ENCODE measurements at places on chromosomes 12 and 14. TPM values are rescaled to one million over a fixed set of nuclear protein-coding genes. Genes with fewer than 3 reads are reported as not detected.

DNA sequence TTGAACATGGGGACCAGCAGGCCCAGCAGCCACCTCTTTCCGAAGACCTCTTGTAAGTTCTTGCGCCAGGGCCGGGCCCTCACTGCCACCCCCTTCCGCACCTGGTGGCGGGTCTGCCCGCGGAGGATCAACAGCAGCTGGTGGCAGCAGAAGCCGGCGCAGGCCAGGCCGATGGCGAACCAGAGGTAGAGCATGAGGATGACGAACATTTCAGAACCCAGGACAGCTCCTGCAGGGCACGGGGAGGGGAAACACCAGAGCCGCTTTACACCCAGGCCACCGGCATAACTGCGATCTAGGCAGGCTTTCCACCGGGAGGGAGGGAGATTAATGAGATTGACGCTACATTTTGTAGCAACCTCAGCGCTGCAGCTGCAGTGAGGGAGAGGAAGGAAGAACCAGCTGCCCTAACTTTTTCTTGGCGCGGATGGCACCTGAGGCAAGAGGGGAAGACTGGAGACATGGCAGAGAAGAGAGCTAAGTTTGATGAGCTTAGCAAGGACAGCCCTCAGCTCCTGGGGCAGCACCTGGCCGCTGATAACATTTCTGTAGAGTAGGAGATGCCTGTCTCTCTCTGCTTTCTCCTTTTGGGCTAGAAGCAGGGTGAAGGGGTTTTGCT, 7.8 kb downstream of the ZDHHC22 start:
- no peak overlapping the region for H3K4me3 ChIP-seq
- peaks cover 32% of the 10 kb centered on the region for H3K27me3 ChIP-seq
- DNase-seq = peak; percentile 97
- no peaks in the 10 kb centered on the region for H3K4me1 ChIP-seq

DNA sequence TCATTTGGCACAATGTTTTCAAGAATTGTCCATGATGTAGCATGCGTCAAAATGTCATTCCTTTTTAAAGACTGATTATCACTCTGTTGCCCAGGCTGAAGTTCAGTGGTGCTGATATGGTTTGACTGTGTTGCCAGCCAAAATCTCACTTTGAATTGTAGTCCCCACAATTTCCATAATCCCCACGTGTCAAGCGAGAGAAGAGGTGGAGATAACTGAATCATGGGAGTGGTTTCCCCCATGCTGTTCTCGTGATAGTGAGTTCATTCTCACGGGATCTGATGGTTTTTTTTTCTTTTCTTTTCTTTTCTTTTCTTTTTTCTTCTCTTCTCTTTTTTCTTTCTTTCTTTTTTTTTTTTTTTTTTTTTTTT, 21.8 kb upstream of the LRRK2 start:
- H3K27me3 ChIP-seq = no peaks in the 10 kb centered on the region
- H3K27ac ChIP-seq = no peak overlapping the region
- no peak for DNase-seq
- no peaks in the 10 kb centered on the region for H3K4me1 ChIP-seq
- H3K36me3 ChIP-seq = no peaks in the 10 kb centered on the region
- H3K4me3 ChIP-seq = no peak overlapping the region

- no peak overlapping the region for H3K27ac ChIP-seq
- peaks cover 17% of the 10 kb centered on the region for H3K4me1 ChIP-seq
- peak; percentile 85 for DNase-seq
- no peak overlapping the region for H3K4me3 ChIP-seq
- H3K36me3 ChIP-seq = no peaks in the 10 kb centered on the region
These were observed 4.8 kb downstream of the HIP1R start for GRCh38 chr12:122839907-122840554.

GRCh38 chr12:3316776-3317480, 174.1 kb upstream of the PRMT8 start:
- DNase-seq = peak; percentile 85
- H3K4me1 ChIP-seq = peaks cover 10% of the 10 kb centered on the region
- H3K27ac ChIP-seq = no peak overlapping the region
- H3K36me3 ChIP-seq = no peaks in the 10 kb centered on the region
- peaks cover 25% of the 10 kb centered on the region for H3K27me3 ChIP-seq

- no peak for DNase-seq
- no peaks in the 10 kb centered on the region for H3K4me1 ChIP-seq
- H3K27ac ChIP-seq = no peak overlapping the region
These were observed 8.0 kb upstream of the HIP1R start for GRCh38 chr12:122827258-122827657.

DNA sequence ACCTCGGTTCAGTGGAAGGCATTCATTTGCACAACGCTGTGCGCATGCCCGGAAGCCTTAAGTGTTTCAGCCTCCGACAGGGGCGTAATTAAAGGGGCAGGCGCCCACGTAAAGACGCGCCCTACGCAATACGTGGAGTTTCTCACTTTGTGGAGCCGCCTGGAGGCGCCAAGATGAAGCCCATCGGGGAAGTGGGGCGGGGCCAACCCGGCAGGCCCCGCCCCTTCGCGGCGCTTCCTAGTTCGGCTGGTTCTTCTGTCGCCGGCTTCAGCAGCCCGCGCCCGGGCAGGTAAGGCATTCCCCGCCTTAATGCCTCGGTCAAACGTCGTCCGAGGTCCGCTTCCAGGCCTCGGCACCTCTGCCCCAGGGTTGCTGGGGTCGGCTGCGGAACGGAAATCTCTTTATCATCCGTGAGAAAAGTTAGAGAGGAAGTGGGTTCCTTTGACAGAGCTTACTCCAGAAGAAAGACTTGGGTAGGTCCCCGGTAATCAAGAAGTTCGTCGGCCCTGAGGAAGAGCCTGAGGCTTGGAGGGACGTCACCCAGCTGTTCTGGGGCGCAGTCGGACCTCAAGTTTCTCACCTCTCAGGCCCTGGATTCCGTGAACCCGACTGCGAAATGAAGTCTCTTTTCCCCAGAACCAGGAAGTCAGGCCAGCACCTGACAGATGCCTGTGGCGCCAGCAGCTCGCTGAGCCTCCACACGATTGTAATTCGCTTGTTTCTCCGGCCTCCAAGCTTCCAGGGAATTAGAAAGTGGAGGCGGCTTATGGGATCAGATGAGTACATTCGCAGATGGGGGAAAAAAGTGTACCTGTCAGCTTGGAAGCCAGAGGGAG, at the start of the genes IRAK4 and PUS7L:
Gene IRAK4 (plus strand): TSS at position 224 of the 836 bp plus-strand sequence. CDS start 9,161 bp downstream, outside the sequence.
Gene PUS7L (minus strand): TSS at position 63 of the 836 bp plus-strand sequence. CDS start 3,545 bp downstream, outside the sequence.
- H3K27ac ChIP-seq = peak within 1 kb of the TSS; percentile 85
- peaks cover 9% of the 10 kb centered on the region for H3K36me3 ChIP-seq
- H3K4me1 ChIP-seq = peaks cover 24% of the 10 kb centered on the region
- DNase-seq = peak; percentile 95
- H3K4me3 ChIP-seq = peak within 1 kb of the TSS; percentile 90

DNA sequence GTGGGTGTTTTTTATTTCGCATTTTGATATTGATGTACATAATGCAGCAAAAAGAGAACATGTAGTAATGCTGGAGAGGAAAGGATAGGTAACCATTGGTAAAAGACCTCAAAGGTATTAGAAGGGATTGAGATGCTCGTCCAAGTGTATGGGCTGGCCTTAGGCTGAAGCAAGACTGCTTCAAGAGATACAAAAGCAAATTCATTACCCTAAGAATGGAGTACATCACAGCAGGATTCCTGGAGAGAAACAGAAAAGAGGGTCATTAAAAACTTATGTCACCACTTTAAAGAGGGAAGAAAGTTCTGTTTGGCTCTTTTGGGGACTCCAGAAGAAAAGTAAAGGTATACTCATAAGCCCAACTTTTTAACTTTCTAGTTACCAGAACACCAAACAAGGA, 420.5 kb downstream of the ZFP36L1 start:
- H3K4me3 ChIP-seq = no peak overlapping the region
- peaks cover 5% of the 10 kb centered on the region for H3K4me1 ChIP-seq
- no peak overlapping the region for H3K27ac ChIP-seq
- no peaks in the 10 kb centered on the region for H3K27me3 ChIP-seq

DNA sequence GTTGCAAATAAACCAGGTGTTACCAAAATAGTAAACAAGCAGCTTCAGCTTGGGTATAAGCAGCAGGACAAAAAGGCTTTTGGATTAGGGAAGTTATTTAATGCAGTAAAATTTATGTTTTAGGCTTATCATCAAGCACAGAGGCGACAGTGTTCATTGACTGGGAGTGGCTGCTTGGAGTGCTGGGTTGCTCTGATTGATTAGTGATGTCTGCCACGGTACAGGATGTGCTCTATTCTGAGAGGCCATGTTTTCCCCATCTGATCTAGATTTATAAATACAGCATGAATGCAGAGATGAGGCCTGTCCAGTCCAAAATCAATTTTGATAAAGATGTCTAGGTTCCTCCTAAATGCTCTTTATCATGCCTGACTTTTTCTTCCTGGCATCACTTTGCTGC, 83.5 kb downstream of the MAP1LC3B2 start:
- no peak overlapping the region for H3K27ac ChIP-seq
- H3K36me3 ChIP-seq = no peaks in the 10 kb centered on the region
- no peak for DNase-seq
- H3K27me3 ChIP-seq = peaks cover 7% of the 10 kb centered on the region

DNA sequence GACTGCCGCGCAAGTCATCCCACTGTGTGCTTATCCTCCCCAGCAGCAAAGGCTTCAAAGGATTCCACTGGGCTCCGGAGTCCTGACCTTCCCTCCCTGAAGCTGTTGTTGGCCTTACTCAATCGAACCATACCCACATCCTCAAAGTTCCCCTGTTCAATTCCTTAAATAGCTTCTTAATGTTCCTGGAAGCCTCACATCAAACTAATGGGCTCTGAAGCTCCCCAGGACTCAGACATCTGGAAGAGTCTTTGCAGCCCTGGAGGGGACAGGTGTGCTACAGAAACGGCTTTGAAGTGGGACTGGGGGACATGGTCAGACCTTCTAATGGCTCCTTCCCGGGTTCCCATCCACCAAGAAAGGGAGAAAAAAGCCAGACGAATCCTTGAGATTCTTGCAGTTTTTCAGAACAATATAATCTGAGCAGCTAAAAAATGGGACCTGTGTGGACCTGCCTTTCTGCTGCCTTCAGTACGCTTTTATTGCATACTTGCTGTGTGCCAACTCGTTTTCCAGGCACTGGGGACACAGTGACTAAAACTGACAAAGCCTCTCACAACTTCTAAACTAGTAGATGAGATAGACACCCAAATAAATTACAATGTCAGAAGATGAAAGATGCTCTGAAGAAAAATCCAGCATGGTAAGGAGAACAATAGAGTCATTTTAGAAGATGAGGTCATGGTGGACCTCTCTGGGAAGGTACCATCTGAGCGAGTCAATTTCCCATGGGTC, 204.5 kb downstream of the MON2 start:
- DNase-seq = no peak
- H3K27ac ChIP-seq = no peak overlapping the region
- H3K4me1 ChIP-seq = no peaks in the 10 kb centered on the region
- H3K4me3 ChIP-seq = no peak overlapping the region
- H3K27me3 ChIP-seq = no peaks in the 10 kb centered on the region

- DNase-seq = no peak
- H3K27ac ChIP-seq = no peak overlapping the region
- H3K4me1 ChIP-seq = no peaks in the 10 kb centered on the region
- H3K36me3 ChIP-seq = no peaks in the 10 kb centered on the region
These were observed 405.2 kb downstream of the EGLN3 start for GRCh38 chr14:33545696-33546095.

GRCh38 chr12:49924628-49925246, 21.0 kb upstream of the FAIM2 start:
- H3K27ac ChIP-seq = no peak overlapping the region
- no peaks in the 10 kb centered on the region for H3K27me3 ChIP-seq
- H3K4me3 ChIP-seq = no peak overlapping the region
- DNase-seq = no peak
- H3K4me1 ChIP-seq = peaks cover 11% of the 10 kb centered on the region

DNA sequence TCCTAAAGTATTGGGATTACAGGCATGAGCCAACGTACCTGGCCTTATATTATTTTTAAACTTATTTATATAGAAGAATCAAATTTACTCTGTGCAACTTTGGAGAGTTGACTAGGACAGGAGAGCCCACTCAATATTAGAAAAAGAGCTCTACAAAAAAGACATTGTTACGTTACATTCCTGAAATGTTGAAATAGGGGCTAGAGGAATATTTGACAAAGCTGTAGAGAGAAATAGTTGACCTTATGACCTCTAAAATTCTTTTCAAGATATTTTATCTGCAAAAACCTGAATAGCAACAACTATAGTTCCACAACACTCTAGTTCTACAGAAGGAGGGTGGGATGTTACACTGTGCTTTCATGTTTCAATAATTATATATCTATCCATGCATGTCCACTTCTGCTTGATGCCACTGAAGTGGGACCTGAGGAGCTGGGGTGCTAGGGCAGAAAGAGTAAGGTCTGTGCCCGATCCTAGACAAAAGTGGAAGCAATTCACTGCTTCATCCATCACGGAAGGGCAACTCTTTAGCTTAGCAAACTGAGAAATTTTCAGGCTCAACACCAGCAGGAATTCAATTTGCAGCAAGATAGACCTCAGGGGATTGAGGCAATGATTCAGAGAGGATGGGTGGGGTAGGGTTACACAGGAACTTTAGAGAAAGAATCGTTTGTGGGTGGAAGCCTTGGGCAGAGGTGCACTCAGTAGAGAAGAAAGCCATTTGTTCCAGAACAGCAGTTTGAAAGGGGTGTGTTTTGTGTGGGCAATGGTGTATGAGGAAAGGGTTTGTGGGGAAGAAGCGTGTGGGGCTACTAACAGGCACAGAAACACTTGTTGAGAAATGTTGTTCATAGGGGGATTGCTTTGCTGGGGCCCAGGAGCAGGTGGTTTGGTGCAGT, 16.0 kb upstream of the RNASE10 start:
- H3K4me1 ChIP-seq = peaks cover 33% of the 10 kb centered on the region
- H3K36me3 ChIP-seq = no peaks in the 10 kb centered on the region
- H3K4me3 ChIP-seq = peak overlapping the region; percentile 25

- no peaks in the 10 kb centered on the region for H3K36me3 ChIP-seq
- DNase-seq = no peak
- no peaks in the 10 kb centered on the region for H3K27me3 ChIP-seq
- no peak overlapping the region for H3K27ac ChIP-seq
These were observed 7.5 kb downstream of the C14orf180 start for GRCh38 chr14:104586832-104587620.

DNA sequence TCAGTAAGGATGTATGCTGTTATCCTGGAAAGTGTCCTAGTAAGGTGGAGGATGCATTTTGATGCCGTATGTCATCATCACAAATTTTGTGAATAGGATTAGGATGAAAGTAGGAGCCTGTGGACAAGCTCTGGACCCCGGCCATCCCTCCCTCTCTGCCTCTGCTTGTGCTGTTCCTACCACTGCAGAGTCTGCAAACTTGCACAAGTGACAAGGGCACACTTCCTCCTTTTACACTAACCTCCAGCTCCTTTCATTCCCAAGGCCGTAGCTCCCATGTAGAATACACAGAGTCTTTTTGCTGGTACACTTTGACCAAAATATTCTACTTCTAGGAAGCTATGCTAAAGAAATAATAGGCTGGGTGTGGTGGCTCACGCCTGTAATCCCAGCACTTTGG, 13.3 kb upstream of the TMCC3 start:
- DNase-seq = no peak
- peaks cover 54% of the 10 kb centered on the region for H3K27me3 ChIP-seq
- no peaks in the 10 kb centered on the region for H3K36me3 ChIP-seq
- no peak overlapping the region for H3K4me3 ChIP-seq
- no peak overlapping the region for H3K27ac ChIP-seq

The HOXC12 gene
- total RNA-seq = under 0.01 TPM

The SERPINA1 gene
- 0.29 TPM for total RNA-seq

The DAO gene
- not detected for total RNA-seq

The APOF gene
- total RNA-seq = not detected

The SCAF11 gene
- total RNA-seq = 138 TPM

The FOXN4 gene
- not detected for total RNA-seq

The YLPM1 gene
- 41.5 TPM for total RNA-seq

The MSRB3 gene
- total RNA-seq = 81.0 TPM

The PLEKHG7 gene
- not detected for total RNA-seq

The WNT5B gene
- 59.0 TPM for total RNA-seq

The CLEC4A gene
- 0.29 TPM for total RNA-seq

Data from osteoblast (primary cell).